ENCODE measurements at places on chromosomes 13 and 19.

GRCh38 chr19:48636859-48637448, at the start of gene DBP:
TSS of gene DBP (minus strand) at chr19:48637379. CDS start at chr19:48636994, 385 bp downstream.
- DNase-seq, result no peak

GRCh38 chr19:55683449-55684261, 8.6 kb downstream of the EPN1 start:
- no peak for DNase-seq

- no peak for DNase-seq
Measured at GRCh38 chr19:9996541-9996940, 13.8 kb downstream of the COL5A3 start.

DNA sequence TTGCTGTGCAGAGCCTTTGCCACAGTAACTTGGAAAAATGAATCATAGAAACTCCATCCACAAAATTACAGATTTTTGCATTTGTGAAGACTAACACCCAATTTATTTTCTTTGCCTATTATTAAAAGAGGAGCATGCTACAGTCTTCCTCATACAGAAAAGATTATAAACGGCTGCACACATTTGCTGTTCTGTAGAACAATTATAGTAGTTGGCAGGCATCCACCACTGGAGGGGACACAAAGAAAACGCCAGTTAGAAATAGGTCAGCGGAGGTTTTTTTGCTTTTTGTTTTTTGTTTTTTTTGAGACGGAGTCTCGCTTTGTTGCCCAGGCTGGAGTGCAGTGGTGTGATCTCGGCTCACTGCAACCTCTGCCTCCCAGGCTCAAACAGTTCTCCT, 51.6 kb downstream of the SACS start:
- DNase-seq, result no peak

- no peak for DNase-seq
Measured at GRCh38 chr13:64078480-64078936, 2662.9 kb upstream of the PCDH20 start.

DNA sequence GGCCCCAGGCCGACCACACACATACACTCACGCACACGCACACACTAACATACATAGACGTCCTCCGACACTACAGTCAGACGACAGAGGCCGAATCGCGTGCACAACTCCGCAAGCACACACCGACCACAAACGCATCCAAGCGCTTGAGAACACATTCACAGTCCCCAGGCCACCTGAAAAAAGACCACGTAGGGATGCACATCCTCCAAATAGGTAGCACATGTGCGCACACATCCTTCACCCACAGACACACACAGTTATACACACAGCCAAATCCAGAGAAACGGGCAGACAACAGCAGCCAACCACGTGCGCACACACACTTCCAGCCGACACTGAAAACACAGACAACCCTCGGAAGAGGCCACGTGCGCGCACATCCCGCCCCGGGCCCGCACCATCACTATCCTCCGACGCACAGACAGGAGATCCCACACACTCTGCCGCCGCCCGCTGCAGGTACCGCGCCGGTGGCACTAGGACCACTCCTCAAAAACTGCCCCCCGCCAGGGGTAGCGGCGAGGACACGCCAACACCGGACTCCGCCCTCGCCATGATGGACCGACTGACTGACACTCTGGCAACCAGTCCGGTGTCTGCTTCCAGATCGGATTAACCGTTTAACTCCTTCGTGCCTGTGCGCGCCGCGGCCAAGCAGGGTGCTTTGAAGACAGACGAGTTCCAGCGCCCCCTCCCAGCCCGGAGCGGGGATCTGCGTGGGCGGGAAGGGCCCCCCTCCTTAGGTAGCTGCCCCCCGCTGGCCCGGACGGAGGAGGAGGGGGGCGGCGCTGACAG, 493 bp upstream of the PDE4A start:
- peak; percentile 74 for DNase-seq

DNA sequence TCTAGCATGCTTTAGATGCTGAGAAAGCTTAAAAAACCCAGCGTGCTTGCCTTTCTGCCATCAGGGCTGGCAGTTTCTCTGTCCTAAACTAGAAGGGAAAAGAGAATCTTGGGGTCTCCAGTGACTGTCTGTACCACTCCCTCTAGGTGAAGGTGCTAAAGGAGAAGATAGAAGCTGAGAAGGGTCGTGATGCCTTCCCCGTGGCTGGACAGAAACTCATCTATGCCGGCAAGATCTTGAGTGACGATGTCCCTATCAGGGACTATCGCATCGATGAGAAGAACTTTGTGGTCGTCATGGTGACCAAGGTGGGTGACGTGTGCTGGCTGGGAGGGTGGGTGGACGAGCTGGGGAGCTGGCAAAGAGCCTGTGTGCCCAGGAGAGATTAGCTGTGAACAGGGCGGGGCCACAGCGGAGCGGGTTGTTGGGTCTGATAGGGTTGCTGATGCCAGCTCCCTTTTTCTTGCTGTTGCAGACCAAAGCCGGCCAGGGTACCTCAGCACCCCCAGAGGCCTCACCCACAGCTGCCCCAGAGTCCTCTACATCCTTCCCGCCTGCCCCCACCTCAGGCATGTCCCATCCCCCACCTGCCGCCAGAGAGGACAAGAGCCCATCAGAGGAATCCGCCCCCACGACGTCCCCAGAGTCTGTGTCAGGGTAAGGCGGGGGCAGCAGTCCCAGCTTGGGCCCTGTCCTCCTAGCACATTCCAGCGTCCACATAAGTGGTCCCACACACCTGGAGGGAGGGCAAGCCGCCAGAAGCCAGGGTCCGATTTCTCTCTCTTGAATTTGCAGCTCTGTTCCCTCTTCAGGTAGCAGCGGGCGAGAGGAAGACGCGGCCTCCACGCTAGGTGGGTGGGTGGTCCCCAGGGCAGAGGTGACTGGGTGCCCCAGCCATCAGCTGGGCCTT, 2.3 kb downstream of the RAD23A start:
- no peak for DNase-seq

GRCh38 chr19:44765033-44765948, 12.4 kb upstream of the CBLC start:
- DNase-seq, result peak; percentile 43

- peak; percentile 89 for DNase-seq
Measured at GRCh38 chr13:106471957-106472543, 63.4 kb downstream of the EFNB2 start.

DNA sequence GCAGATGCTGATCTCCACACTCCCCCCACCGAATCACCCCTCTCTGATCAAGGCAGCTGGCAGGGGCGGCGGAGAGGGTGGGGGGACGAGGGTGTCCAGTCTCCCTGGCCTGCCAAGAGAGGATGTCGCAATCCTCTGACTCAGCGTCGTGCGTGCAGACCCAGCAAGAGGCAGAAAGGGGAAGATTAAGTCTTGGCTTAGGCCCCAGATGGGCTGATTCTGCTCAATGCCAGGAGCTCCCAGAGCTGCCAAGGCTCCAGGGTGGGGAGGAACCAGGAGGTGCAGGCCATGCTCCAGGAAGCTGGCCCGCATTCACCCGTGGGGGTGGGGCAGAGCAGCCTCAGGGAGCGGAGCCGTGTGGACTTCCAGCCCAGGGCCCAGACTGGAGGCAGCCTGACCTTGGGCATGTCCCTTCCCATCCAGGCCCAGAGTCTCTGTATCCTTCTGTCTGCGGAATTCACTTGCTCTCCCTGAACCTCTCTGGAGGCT, 6.6 kb upstream of the BCL3 start:
- peak; percentile 100 for DNase-seq

- DNase-seq, result peak; percentile 66
Measured at GRCh38 chr19:32976223-32976805, 4.3 kb downstream of the FAAP24 start.

- no peak for DNase-seq
Measured at GRCh38 chr19:1508507-1508856, 4.3 kb downstream of the ADAMTSL5 start.

GRCh38 chr19:17488593-17489391, 18.5 kb downstream of the SLC27A1 start:
- DNase-seq, result no peak

All from fibroblast of mammary gland (primary cell).